ENCODE measurements at places on chromosomes 5 and 9. TPM values are rescaled to one million over a fixed set of nuclear protein-coding genes. Genes with fewer than 3 reads are reported as not detected.
A peak's percentile ranks its signal among the peaks of the same experiment; 100 is the strongest.

The TMEM252 gene
- total RNA-seq: not detected

DNA sequence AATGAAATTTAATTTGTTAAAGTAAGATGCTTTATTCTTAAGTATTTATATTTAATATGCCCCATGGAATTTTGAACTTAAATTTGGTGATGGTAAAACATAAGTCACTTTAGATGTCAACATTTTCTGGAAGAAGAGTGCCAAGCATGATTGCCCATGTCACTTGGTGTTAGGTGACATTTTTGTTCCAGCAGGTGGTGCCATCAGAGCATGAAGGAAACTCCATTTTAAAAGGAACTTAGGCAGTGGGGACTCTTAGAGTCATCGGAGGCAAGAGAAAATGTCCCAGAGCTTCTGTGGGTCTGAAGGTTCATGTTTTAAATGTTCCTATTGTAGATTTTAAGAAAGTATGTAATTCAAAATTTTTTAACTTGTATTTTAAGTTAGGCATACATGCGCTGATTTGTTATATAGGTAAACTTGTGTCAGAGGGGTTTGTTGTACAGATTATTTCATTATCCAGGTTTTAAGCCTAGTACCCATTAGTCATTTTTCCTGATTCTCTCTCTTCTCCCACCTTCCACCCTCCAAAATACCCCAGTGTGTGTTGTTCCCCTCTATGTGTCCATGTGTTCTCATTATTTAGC, 789.3 kb downstream of the SEMA5A start:
- peak; percentile 70 for DNase-seq

DNA sequence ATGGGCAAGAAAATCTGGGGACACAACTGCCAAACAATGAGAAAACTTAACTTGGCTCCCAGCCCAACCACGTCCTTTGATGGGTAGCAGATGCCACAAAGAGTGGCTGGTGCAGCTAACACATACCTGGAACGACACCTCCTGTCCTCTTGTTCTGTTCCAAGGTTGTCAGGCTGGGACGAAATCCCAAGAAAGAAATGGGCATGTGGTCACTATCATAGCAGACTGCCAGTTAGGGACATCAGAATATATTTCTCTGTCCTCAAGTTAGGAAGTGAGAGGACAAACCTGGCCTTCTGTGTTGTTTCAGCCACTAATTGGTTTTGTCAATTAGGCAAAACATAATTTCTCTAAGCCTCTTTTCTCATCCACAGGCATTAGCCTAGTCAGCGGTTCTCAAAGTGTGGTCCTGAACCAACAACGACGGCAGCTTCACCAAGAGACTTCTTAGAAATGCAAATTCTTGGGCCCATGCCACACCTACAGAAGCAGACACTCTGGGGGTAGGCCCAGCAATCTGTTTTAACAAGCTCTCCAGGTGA, 63.4 kb downstream of the RAPGEF1 start:
- DNase-seq: no peak

GRCh38 chr9:86445671-86446070, 91.5 kb upstream of the TUT7 start:
- no peak for DNase-seq

DNA sequence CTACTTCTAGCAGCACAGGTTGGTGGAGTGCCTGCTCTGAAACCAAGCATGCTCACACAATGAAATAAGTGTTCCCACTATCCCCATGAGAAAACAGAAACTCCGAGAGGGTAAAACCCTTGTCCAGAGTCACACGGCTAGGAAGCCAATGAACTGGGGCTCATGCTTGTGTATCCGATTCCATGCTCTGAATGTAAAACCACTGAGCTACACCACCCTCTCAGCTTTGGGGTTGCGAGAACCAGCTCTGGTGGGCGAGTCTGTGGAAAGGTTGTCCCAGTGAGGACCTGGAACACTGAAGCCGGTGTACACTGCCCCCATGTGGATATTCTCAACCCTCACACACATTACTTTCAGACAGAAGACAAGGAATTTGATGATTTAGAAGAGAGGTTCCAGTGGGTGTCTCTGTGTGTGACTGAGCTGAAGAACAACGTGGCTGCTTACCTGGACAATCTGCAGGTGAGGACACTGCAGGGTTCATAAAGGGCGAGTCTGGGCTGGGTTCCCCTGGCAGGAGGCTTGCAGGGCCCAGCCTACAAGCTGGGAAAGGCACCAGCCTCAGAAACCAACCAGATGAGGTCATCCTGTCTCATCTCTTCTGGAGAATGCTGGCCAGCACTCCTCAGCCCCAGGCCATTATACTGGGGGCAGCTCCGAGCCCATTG, 37.4 kb downstream of the ARHGEF37 start:
- peak; percentile 76 for DNase-seq

The IL13 gene
- not detected for total RNA-seq

The SH3GL2 gene
- 0.18 TPM for total RNA-seq

DNA sequence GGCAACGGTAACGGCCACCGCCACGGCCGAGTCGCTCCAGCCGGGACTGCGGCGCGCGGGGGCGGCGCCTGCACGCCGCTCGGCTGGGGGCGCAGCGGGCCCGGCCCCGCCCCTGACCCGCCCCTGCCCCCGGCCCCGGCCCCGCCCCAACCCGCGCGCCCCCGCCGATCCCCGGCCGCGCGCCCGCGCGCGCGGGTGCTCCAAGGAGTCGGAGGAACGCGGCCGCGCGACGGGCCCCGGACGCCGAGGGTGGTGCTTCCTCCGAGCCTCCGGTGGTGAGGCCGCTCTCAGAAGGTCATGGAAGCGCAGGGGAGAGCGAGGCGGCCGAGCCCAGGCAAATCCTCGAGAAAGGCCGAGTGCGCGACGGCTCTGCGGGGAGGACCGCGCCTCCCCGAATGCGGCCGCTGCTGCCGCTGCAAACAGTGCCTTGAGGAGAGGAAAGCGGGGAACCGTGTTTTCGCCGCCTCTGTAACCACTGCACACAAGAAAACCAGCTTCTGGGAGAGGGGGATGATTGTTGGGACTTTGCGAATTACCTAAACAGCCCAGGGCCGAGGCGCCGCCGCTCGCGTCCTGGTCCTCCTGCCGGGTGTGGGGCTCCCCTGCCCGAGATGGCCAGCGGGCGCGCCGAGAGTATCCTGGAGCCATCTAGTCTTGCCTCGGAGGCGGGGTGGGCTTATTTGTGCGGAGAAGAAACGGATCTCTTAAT, at the start of gene LIFR:
LIFR (minus strand) TSS at position 48 of the 709 bp plus-strand sequence. CDS start 25,999 bp downstream, outside the sequence.
- DNase-seq: peak; percentile 76

The LHX2 gene
- total RNA-seq: not detected

GRCh38 chr5:154607746-154608145, 129.7 kb upstream of the HAND1 start:
- DNase-seq: no peak

The LCN12 gene
- not detected for total RNA-seq

DNA sequence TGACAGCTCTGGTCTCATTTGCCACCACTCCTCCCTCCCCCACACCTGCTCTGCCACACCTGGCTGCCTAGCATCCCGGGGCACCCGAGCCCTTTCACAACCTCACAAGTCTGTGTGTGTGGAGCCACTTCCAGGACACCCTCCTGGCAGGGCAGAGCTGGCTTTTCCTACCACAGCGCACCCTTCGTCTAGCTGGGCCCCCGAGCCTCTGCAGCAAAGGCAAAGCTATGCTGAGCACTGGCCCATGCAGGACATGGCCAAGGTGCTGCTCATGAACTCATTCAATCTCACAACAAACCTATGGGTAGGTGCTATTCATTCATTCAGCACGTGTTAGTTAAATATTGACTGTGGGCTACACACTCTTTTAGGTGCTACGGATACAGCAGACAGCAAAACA, 43.4 kb downstream of the DUSP1 start:
- no peak for DNase-seq

DNA sequence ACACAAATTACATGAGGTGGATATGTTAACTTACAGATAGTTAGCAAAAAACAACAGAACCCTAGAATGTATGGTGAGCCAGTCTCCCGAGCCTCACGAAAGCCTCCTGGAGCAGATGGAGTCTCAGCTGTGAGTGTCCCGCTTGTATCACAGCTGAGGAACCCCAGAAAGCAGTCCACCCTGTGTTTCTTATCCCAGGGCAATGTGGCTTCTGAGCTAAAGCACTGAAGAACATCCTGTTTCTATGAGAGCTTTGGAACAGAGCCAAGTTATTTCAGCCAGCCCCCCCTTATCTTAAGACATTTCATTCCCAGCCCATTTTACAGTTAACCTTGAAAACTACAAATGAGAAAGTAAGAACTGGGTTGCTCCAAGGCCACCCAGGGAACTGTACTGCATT, 1220.9 kb upstream of the CDH6 start:
- DNase-seq: no peak

The SLC34A1 gene
- not detected for total RNA-seq

- no peak for DNase-seq
Observed at GRCh38 chr9:100217536-100217935, 118.5 kb downstream of the INVS start.

DNA sequence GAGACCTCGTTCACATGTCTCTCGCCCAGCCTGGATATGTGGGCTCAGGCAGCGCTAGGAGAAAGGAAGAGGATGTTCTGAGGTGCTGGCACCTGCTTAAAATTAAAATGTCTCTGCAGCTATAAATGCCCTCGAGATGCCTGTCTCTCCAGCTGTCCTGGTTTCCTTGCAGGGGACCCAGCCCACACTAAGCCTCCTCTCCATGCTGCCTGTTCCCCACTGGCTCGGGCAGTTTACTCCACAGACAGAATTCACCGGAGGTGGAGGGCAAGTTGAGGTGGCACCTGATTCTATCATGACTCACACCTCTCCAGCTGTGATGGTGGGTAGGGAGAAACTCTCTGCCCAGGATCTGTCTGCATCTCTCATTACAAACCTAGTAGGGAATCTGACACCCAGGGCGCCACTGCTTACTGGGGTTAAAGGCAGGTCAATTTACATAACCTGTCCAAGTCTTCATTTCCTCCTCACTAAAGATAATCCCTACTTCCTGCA, 420.9 kb downstream of the SPOCK1 start:
- DNase-seq: peak; percentile 20

The FAM221B gene
- not detected for total RNA-seq

- DNase-seq: no peak
Observed at GRCh38 chr9:3971391-3972082, 328.3 kb downstream of the GLIS3 start.

- peak; percentile 84 for DNase-seq
Observed at GRCh38 chr5:109410389-109411148, 795 bp upstream of the PJA2 start.

DNA sequence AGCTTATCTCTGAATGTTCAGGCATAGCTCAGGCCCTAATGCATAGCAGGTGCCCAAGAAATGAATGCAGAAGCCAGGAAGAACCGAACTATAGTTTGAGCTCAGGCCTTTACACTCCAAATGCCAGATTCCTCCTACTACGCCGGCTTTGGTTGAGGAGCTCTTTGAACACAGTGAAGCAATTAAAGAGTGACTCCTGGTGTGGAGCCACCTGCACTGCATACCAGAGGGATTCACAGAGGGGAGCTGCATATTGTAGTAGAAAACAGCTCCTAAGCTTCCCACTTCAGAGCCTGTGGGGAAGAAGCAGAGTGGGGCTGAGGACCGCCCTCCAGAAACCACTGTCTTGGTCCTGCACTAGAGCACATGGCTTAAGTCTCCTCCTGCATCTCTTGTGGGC, 14.5 kb upstream of the KCNMB1 start:
- no peak for DNase-seq

DNA sequence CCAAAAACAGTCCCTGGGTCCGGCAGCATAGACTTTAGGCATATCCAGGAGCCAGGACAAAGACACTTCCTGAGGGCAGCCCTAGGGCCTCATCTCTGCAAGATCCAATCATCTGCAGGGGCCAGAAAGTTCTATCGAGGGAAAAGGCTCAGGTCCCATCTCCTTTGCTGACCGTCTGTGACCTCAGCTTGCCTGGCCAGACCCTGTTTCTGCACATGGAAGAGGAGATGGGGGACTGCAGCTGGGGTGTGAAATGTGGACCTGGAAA, 51.0 kb upstream of the FCN1 start:
- DNase-seq: no peak

The LCN9 gene
- not detected for total RNA-seq

Measured in fibroblast of the aortic adventitia (primary cell).